Lower leg skin (tissue), 4 donors: ENCODE measurements at places on chromosomes 2 and 18.
A peak's percentile ranks its signal among the peaks of the same experiment; 100 is the strongest.

DNA sequence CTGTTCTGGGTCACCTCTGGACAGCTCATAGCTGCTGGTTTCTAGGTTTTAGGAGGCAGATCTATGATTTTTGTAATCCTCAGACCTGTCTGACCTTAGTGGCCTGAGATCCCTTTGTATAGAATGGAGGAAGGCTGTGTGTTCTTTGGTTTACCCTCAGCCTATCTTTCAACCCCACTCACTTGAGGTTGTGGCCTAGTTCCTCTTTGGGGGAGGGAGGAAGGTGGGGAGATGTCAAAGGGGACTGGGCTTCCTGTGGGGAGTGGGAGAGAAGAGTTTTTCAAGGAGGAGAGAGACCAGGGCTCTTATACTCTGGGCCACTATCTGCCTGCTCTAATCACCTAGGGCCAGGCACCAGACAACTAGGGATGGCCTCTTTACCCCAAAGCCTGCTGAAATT lies 28.5 kb downstream of the SEMA4F start:
- no peak for DNase-seq

- DNase-seq: no peak
Measured at GRCh38 chr2:10964052-10964790, 52.5 kb downstream of the KCNF1 start.

GRCh38 chr2:140064243-140064642 lies 1284.1 kb upstream of the NXPH2 start:
- no peak for DNase-seq

GRCh38 chr2:33660416-33661123 lies 61.5 kb upstream of the FAM98A start:
- DNase-seq: no peak

GRCh38 chr2:171878481-171878993 lies 15.5 kb downstream of the SLC25A12 start:
- DNase-seq: no peak

DNA sequence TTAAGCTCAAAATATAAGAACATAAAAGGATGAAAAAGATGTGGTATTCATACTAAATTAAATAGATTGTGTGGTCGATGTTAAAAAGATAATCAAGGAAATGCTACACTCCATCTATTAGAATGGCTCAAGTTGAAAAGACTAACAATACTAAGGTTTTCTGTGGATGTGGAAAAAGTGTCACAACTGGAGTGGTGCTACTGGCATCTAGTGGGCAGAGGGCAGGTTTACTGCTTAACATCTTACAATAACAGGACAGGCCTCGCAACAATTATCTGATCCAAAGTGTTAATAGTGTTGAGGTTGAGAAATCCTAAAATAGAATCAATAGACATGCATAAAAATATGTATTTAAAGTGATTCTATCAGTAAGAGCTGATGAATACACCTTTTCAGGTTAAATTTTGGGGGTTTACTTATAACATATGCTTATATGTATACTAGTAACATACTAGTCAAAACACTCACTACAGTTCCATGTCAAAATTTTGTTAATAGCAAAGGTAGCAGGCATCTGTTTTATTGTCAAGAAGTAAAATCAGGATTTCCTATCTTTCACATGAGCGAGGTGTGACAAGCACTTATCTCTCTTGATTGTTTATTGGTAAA lies 91.5 kb upstream of the TMEFF2 start:
- no peak for DNase-seq

GRCh38 chr2:84175340-84175739 lies 283.7 kb downstream of the SUCLG1 start:
- no peak for DNase-seq

- no peak for DNase-seq
Measured at GRCh38 chr2:47414682-47415458, 11.9 kb downstream of the MSH2 start.

DNA sequence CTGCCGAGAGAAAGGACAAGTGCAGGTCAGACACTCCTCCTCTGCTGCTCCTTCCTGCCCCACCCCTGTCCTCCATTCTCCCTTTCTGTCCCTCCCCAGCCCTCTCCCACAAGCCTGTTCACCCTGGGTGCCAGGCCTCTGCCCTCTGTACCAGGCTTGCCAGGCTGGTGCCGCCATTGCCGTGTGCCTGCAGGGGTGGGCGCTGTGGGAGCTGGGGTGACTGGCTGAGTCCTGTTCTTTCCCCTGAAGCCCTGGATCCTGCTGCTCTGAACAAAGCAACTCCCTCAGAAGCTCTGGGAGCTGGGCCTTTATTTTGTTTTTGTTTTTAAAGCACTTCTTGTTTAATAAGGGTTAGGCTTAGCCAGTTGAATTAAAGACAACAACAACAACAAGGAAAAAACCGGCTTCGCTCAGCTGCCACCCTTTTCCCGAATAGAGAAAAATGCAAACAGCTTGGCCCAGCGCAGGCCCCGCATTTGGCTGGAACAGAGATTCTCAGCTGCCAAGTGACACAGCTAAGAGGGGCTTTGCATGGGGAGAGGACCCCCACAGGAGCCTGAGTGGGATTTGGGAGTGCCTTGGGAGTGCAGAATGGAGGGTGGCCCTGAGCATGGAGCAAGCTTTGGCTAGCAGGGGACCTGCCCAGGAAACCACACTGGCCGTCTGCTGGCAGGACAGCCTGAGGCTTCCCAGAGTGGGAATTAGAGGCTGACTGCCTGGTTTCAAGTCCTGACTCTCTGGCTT lies 9.1 kb downstream of the PCARE start:
- DNase-seq: peak; percentile 87

GRCh38 chr2:54723996-54724559 lies 616 bp downstream of the EML6 start:
- DNase-seq: no peak

DNA sequence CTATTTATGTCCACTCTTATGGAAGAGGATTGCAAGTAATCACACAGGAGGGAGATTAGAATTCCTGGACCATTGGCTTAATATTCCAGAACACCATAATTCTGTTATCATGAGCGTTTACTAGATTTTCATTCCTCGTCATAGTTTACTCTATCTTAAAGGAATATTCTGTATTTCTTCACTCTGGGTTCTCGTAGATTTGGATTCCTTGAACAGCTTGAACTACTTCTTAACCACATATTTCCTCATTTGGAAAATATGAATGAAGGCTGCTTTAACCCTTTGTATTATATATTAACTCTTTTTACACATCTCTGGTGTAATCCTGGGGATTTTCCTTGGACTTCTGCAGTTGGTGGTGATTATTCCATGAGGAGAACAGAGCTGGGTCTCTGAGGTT lies 46.3 kb upstream of the CCBE1 start:
- DNase-seq: no peak

DNA sequence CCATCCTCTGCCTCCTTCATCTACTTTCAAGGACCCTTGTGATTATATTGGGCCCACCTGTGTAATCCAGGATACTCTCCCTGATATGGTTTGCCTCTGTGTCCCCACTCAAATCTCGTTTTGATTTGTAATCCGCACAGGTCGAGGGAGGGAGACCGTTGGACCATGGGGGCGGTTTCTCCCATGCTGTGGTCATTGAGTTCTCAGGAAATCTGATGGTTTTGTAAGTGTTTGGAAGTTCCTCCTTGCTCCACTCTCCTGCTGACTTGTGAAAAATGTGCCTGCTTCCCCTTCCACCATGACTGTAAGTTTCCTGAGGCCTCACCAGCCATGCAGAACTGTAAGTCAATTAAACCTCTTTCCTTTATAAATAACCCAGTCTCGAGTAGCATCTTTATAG lies 42.0 kb upstream of the EML6 start:
- DNase-seq: no peak

GRCh38 chr2:45105050-45105582 lies 95.9 kb upstream of the SIX2 start:
- DNase-seq: no peak

- no peak for DNase-seq
Measured at GRCh38 chr2:205686056-205686782, 3.9 kb downstream of the NRP2 start.

- peak; percentile 45 for DNase-seq
Measured at GRCh38 chr2:230949966-230950873, 25.2 kb upstream of the GPR55 start.
